ENCODE measurements at places on chromosomes 3 and 15.
A peak's percentile ranks its signal among the peaks of the same experiment; 100 is the strongest.

- no peak for DNase-seq
Measured at GRCh38 chr3:43013743-43014155, 34.6 kb downstream of the GASK1A start.

DNA sequence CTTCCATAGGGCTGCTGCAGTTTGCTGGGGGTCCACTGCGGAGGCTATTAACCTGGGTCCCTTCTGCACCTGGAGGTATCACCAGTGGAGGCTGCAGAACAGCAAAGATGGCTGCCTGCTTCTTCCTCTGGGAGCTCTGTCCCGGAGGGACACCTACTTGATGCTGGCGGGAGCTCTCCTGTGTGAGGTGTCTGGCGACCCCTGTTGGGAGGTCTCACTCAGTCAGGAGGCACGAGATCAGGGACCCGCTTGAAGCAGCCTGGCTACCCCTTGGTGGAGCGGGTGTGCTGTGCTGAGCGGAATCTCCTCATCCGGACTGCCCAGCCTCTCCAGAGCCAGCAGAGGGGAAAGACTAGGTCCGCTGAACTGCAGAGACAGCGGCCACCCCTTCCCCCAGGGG lies 56.0 kb upstream of the CTXND1 start:
- DNase-seq = no peak

- DNase-seq = peak; percentile 14
Measured at GRCh38 chr15:25691544-25692430, 171.3 kb downstream of the ATP10A start.

DNA sequence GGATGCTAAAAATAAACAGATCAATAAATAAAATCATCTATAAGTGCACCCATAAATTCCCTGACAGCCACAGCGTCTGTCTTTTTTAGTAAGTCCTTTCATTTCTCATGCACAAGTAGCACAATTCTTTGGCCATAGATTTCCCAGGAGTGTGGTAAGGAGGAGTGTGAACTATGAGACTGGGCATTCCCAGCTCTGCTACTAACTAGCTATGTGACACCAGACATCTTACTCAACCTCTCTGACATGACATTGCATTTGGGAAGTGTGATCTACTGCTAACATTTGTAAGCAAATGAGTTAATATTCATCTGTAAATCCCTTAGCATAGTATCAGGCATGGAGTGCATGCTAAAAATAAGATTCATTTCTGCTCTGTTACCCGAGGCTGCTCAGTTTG lies 301.7 kb downstream of the NTRK3 start:
- peak; percentile 5 for DNase-seq

GRCh38 chr15:40257656-40258450 lies 19.0 kb downstream of the PAK6 start:
- DNase-seq = no peak

- DNase-seq = no peak
Measured at GRCh38 chr3:196143708-196144382, 62.0 kb upstream of the TFRC start.

DNA sequence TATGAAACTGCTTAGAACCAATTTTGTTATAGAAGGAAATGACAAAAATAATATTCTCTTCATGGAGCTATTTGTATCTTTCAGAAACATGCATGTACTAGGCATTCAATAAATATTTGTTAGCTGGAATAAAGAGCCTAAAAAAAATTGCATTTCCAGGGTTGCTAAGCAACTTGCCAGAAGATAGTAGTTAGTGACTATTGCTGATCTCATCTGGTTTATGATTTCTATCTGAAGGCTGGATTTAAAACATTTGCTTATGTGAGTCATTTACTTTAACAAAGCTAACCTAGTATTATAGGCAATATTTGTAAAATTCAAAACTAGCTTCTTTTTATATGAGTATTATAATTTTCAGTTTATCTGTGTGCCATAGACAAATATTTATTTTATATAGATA lies 78.3 kb downstream of the NAALADL2 start:
- DNase-seq = no peak

DNA sequence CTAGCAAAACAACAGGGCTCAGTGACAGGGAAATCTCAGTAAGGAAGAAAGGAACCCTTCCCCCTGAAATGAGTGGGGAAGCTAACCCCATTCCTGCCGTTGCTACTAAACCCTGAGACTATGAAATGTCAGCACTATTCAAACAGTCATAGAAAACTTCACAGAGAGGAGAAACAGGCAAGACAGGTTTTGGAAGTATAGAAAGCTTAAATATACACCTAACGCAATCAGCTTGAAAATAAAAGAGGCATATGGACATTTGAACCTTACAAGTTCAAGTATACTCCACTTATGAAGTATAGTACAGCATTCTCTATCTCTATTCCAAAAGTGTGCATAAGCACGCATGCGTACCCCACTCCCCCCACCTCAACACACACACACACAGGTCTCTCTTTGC lies 17.6 kb upstream of the FRMD4B start:
- DNase-seq = no peak

DNA sequence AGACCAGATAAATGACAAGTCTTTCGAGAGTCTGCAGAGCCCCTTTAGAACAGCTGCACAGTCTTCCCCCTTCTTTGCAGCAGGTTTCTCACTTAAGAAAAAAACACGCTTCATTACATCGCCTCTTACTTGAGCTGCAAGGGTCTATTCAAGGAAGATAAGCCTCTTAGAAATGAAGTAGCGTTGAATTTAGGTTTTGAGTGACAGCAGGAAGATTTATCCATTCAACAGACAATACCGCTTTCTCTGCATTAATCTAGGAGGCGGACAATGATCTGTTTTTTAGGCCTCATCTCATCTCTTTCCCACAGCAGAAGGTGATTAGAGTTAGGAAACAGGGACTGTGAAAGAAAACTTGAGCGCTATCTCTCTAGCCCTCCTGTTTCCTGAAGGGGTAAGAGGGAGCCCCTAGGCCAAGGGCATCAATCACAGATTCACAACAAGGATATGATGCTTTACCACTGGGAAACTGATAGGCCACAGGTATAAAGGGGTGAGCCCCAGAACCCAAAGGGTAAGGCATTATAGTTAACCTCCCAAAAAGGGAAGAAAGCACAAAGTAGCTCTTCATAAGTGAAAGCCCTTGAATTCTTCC lies 84.3 kb downstream of the MECOM start:
- DNase-seq = no peak

DNA sequence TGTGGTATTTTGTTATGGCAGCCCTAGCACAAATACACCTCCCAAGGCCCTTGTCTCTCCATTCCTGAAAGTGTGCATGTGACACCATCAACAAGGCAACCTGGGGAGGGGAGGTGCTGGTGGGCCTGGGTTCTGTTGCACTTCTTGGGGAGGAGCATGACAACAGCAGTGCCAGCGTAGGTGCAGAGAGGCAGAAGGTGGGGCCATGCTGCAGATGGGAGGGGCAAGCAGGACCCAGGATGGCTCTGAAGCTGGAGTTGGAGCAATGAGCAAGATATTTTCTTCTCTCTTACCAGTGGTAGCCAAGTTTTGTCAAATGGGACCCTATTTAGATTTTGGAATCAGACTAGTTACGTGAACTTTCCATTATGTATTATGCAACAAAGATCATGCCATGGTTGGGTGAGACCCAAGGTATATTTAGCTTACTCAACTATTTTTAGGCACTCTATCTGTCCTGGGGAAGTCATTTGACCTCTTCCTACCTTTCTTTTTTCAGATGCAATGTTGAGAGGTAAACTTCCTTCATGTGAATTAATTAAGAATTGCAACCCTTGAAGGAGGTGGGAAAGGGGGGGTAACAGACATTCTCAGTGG lies 3.4 kb downstream of the FYCO1 start:
- no peak for DNase-seq

DNA sequence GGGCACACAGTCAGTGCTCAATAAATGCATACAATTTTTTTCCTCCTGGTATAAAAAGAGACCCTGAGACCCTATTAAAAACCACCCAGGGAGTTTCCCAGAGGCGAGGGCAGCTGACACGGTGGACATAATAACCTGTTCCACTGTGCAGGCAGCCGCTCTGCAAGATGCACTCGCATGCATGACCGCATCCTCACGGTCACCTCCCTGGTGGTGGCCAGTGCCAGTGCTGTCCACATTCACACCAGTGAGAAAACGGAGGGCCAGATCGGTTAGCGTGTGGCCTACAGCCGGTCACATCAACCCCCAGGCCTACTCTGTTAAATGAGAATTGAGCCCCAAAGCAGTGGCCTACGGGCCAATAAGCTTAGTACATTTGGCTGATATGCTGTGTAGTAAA lies 24.8 kb downstream of the SH3BP5 start:
- no peak for DNase-seq

DNA sequence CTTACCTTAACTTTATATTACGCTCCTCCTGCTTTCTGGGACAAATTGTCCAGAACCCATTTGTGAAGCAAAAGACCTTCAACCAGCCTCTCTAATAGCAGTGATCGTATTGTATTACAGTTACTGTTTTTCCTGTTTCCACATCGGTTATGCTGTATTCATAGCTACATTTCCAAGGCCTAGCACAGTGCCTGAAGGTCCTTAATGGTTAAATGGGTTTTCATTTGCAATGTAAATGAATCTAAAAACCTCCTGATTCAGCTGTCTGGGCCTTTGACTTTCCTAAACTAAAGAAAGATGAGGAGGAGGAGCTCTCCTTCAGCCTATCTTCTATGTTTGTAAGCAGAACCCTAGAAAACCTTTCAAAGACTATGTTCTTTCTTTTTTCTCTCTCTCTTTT lies 99.1 kb downstream of the LRRC28 start:
- DNase-seq = no peak

GRCh38 chr3:19576343-19576742 lies 357.7 kb downstream of the EFHB start:
- DNase-seq = no peak

GRCh38 chr15:82047453-82048400 lies 1.9 kb upstream of the MEX3B start:
- no peak for DNase-seq

DNA sequence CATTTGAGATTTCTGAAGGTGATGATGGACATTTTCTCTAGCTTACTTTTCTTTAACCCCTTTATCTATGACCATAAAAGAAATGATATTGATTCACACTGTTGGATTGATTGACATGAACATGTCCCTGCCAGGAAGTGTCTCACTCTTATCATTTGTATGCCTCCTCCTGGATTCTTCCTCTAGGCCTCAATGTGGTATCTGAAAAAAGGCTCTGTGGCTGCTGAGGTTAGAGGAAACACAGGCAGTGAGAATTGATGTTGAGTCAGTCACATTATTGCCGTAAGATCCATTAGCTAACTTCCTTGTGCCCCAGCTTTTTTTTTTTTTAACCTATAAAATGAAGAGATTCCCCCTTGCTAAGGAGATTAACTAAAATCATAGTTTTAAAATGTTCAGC lies 8.0 kb upstream of the THRB start:
- peak; percentile 80 for DNase-seq

GRCh38 chr3:102225407-102226132 lies 209.2 kb upstream of the ZPLD1 start:
- DNase-seq = peak; percentile 71

- DNase-seq = no peak
Measured at GRCh38 chr15:49984436-49984835, 134.6 kb downstream of the ATP8B4 start.

DNA sequence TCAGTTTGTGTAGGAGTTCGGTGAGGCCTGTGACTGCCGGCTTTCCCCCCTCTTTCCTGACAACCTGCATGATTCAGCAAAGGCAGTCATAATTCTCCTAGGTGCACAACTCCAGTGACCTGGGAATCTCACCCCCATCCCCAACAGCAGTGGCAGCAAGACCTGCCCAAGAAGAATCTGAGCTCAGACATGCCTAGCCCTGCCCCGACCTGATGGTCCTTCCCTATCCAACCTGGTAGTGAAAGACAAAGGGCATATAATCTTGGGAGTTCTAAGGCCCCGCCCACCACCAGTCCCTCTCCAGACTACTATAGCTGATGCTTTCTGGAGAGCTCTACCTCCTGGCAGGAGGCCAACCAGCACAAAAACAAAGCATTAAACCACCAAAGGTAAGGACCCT lies 44.2 kb upstream of the ZBED2 start:
- DNase-seq = no peak

DNA sequence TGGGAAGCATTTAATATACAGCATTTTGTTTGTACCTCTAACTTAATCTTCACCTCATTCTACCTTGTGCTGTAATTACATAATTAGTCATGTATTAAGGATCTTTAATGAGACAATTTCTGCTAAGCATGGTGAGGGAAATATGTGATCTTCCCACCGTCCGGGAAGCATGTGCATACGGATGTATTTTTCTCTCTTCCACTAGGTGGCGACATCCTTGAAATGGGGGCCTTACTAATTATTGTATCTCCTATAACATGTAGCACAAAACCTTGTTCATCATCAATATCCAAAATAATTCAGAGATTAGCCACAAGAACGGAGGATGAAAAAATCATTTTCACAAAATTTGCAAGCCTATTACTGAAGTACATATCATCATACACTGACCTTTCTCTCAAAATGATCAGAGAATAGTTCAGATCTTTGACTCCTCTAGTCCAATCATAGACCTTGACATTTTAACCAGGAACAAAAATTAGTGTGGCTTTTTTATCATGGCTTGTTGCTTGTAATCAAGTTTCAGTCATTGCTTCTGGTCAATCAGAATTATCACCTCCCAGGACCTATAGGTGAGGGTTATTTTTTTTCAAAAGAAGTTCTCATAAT lies 148.9 kb upstream of the GBE1 start:
- peak; percentile 43 for DNase-seq

GRCh38 chr3:62252438-62253157 lies 120.8 kb downstream of the FEZF2 start:
- no peak for DNase-seq

GRCh38 chr3:70973558-70973957 lies 610.0 kb downstream of the FOXP1 start:
- no peak for DNase-seq

DNA sequence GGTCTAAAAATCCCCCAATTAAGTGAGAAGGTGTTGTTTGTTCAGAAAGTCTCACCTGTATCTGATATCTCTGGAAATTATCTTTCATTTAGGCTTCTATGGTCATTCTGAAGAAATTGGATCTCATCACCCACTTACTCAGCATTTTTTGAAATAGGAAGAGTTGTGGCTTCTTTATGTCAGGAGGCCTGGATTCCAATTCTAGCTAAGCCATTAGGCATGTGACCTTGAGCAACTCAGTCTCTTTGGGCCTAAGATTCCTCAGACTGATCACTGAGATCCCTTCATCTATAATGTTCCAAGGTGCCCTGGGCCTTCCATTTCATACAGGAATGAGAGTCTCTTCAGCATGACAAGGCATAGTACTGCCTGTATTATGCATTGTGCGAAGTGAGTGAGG lies 70.3 kb downstream of the ARHGEF26 start:
- DNase-seq = no peak
